ENCODE measurements at places on chromosomes 13 and 19.

GRCh38 chr19:12875086-12875485 is 6.2 kb downstream of the DNASE2 start:
- DNase-seq, result no peak

GRCh38 chr13:34303346-34303745 is 485.4 kb downstream of the RFC3 start:
- DNase-seq, result no peak

DNA sequence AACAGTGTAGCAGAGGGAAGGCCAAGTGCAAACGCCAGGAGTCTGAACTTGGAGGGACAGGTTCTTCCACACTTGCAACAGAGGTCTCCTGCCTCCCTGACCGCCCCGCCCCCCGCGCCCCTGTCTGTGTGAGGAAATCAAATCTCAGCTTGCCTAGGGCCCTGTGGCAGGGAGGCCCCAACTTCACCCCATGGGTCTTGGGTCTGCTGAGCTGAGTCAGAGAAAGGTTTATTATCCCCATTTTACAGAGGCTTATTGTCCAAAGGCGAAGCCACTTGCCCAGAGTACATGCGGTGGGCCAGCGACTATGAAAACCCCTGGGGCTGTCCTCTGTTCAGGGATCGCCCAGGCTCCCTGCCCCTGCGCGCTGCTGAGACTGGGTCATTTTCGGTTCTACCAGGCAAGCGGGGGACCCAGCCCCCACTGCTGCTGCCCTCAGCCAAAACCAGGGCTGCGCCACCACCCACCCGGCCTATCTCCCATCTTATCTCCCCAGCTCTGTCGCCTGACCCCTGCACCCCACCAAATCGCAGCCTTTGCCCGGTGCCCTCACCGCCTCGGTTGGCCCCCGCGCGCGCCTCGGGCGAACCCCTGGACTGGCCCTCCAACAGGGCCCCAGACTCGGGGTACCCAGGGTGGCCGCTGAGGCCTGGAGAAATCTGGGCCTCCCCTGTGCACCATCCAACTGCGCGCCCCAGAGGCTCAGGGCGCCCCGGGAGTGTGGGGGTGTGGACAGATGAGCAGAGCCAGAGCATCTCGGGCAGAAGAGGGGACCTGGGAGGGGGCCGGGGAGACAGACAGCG is 850 bp upstream of the CERS4 start:
- no peak for DNase-seq

- DNase-seq, result no peak
Observed at GRCh38 chr19:3098515-3099346, 4.6 kb downstream of the GNA11 start.

GRCh38 chr19:38055655-38056521 is 148.9 kb downstream of the SIPA1L3 start:
- no peak for DNase-seq

DNA sequence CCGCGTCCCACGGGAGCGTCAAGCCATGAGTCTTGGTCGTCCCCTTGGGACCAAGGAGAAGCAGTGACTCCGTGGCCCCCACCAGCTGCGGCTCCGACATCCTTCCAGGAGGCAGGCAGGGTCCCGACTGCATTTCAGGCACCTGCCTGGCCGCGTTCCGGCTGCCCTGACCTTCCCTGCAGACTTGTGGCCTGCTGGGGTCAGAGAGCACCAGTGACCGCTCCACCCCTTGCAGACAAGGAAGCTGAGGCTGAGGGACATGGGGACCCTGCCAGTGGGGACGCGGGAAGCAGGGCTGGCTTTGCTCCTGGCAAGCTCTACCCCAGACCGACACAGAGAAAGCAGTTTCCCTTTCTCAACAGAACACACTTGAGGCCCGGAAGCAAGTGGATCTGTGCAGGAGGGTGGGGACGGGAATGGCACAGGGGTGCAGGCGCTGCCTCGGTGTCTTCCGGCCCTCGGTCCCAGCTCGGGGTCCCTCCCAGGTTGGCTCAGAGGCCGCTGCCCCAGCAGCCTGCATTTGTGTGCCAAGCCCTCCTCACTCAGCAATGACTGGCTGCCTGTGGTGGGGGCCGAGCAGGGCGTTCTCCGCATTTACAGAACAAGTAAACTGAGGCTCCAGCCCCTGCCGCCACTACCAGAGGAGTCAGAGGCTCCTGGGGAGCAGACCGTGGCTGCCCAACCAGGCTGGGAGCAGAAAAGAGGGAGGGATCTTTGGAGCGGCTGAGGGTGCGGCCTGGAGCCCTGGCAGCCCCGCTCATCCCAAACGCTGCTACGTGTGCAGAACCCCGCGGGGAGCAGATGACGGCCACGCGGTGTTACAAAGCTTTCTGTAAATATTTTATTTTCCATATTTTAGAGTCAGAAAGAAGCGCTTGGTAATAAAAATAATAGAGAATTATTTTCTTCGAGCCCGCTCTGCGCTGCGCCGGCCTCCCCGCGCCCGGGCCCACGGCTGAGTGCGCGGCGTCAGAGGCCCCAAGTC is 43.9 kb downstream of the GAS6 start:
- DNase-seq, result no peak

DNA sequence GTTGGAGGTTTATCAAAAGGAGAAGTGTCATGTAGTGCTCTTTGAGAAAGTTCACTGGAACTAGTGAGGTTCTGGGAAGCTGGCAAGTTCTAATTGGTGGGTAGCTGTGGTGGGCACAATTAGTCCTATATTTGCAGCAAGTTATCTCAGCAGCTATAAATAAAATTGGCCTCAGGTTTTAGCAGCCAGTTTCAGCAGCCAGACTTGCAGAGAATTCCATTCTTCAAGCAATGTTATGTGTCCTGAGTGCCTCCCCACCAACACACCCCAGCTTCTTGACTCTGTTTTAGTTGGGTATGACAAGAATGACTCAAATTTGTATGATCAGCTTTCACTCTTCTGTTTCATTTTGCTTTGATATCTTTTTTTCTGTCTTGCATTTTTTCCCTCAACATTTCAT is 4.7 kb downstream of the IFT88 start:
- no peak for DNase-seq

All from hematopoietic multipotent progenitor cell treated with erythropoietin and hydrocortisone succinate and interleukin-3 and kit ligand, for 15 days (in vitro differentiated cells).